ENCODE measurements at places on chromosomes 2 and 18. TPM values are rescaled to one million over a fixed set of nuclear protein-coding genes. Genes with fewer than 3 reads are reported as not detected.

DNA sequence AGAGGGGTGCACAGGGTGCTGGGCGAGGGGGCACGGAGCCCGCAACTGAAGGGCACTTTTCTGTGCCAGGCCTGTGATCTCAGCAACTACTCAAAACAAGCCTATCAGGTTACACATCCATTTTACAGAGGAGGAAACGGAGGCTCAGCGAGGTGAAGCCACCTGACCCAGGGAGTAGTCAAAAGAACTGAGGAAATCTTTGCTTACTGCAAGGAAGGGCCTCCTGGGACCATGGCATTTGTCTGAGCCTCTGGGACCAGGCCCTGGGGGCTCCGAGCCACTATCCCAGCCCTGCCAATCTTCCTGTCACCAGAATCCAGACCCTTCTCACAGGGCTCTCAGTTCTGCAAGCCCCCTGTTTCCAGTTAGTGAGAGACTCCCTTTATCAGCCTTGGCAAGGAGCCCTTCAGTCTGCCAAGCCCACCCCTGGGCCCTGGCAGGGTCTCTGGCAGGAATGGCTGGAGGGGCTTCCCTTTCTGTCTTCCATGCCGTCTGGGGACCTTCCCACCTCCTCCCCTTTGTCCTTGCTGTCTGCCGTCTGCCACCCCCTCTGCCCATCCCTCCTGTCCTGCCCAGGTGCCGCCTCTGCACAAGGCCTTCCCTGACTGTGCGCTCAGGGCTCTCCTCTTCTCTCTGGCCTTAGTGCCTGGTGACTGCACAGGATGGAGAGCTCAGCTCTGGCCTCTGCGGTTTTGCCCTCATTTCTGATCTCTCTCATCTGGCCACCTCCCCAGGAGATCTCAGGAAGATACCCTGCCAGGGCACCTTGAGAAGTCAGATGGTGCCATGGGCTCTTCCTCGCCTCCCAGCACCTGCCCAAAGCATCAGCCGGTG is 194.7 kb upstream of the GLI2 start:
- H3K4me1 ChIP-seq = peaks cover 14% of the 10 kb centered on the region
- no peaks in the 10 kb centered on the region for H3K36me3 ChIP-seq
- H3K27me3 ChIP-seq = peaks cover 78% of the 10 kb centered on the region
- no peak overlapping the region for H3K27ac ChIP-seq

Gene TCF4
- total RNA-seq = 0.37 TPM

Gene CD8B2
- not detected for total RNA-seq

- no peaks in the 10 kb centered on the region for H3K36me3 ChIP-seq
- no peak overlapping the region for H3K4me3 ChIP-seq
- H3K27ac ChIP-seq = no peak overlapping the region
- no peaks in the 10 kb centered on the region for H3K4me1 ChIP-seq
- DNase-seq = no peak
These were observed 1062.7 kb downstream of the DSC3 start for GRCh38 chr18:29979881-29980280.

Gene STRADB
- 19.8 TPM for total RNA-seq

DNA sequence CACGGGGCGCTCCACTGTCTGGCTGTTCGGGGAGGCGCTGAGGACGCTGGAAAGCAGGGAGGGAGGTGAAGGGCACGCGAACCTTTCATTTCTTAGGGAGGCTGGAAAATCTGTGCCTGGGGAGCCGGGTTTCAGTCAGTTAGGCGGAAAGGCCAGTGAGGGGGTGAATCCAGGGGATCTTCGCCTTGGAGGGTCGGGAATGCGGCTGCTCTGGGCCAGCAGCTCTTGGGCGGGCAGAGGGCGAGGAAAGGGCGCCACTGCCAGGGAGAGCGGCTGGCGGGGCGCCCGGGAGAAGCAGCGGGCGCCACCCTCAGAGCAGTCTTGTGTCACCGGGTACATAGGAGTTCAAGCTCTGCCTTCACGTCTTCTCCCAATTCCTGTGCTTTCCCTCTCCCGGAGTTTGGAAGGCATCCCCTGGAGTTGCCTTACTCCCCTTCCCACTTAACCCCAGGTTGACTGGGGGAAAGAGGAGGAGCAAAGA is 1.4 kb downstream of the CCDC85A start:
- H3K27me3 ChIP-seq = no peaks in the 10 kb centered on the region
- peaks cover 19% of the 10 kb centered on the region for H3K4me1 ChIP-seq
- peaks cover 26% of the 10 kb centered on the region for H3K36me3 ChIP-seq
- peak; percentile 44 for DNase-seq
- no peak overlapping the region for H3K27ac ChIP-seq

DNA sequence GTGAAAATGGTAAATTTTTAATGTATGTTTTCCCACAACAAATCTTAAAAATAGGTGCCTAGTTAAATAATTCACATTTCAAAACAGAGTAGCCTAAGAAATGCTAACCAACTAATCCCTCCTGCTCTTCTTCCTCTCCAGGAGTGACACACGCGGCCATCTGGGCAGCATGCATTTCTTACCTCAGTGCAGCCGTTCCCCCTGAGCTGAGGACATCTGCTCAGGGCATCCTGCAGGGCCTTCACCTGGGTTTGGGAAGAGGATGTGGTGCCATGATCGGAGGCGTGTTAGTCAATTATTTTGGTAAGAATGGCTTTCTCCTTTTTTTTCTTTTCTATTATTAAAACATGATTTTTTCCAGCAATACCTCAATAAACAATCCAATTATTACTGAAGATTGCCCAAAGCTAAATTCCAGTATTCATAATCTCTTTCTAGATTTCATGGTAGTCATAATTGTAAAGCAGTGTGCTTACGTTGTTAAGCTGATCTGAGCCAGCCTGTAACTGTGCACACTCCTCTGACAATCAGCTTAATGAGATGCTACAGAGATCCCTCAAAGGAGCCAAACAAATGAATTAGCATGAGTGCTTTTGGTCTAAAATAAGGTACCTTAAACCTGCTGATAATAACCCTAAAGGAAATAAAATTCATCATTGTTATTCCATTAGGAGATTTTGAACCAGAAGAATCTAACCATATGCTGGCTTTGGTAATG is 45.8 kb downstream of the NEMP2 start:
- peaks cover 6% of the 10 kb centered on the region for H3K36me3 ChIP-seq

GRCh38 chr2:187554011-187554703 is at the start of gene TFPI:
Gene TFPI, minus strand, starts transcription at chr2:187554435. Its CDS starts 50,667 bp downstream, at chr2:187503768.
- peaks cover 31% of the 10 kb centered on the region for H3K4me1 ChIP-seq
- peaks cover 39% of the 10 kb centered on the region for H3K36me3 ChIP-seq
- peak; percentile 21 for DNase-seq

Gene NEURL3
- total RNA-seq = 19.7 TPM

DNA sequence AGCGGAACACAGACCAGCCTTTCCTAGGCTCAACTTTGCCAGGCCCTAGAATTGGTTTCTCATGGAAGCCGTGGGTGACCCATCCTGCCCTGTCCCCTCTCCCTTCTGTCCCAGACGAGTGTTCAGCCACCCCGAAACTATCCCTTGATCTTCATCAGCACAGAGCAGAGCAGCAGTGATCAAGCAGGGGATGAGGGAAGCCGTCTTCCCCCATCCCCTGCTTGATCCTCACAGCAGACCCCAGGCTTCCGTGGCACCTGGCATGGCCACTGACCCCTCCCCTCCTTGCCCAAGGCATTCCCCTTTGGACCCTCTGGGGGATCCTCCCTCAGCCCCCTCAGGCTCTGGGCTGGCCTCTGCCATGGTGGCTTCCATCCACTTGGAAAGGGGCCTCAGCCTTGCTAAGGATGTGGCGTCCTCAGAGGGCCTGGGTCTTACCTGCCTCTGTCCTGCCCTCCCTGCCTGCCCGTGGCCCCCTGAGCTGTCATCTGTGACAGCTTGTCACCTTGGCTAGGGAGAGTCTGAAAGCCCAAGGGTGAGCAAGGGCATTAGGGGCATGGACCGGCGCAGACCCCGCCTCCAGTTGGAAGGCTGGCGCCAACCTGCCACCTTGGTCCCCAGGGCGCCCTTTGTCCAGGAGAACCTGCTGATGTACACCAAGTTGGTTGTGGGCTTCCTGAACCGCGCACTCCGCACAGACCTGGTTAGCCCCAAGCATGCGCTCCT is 10.4 kb upstream of the CCDC74A start:
- H3K4me3 ChIP-seq = no peak overlapping the region
- no peak for DNase-seq
- no peak overlapping the region for H3K27ac ChIP-seq

GRCh38 chr2:7031547-7032245 is 114.5 kb downstream of the RNF144A start:
- peak; percentile 96 for DNase-seq
- peaks cover 16% of the 10 kb centered on the region for H3K4me1 ChIP-seq
- H3K27ac ChIP-seq = peak overlapping the region; percentile 46
- no peak overlapping the region for H3K4me3 ChIP-seq

DNA sequence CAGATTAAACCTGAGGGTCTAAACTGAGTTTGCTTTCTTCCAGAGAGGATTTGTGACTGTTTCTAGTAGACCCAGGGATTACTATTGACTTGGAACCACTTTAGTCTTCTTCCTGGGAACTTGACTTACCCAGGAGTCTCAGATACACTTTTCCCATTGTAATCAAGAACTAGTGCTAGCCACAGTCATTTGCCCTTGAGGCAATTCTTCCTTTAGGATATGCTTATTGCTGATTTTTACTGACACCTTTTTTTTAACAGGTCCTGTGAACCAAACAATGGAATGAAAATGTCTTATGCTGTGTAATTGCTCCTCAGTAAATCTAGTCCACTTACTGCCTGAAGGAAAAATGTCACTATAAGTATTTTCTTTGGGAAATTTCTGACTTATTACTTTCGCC is 78.3 kb downstream of the TAF4B start:
- H3K27ac ChIP-seq = no peak overlapping the region
- H3K4me1 ChIP-seq = peaks cover 8% of the 10 kb centered on the region
- no peak for DNase-seq
- H3K4me3 ChIP-seq = no peak overlapping the region
- peaks cover 4% of the 10 kb centered on the region for H3K36me3 ChIP-seq

Gene RNF152
- total RNA-seq = 1.0 TPM

DNA sequence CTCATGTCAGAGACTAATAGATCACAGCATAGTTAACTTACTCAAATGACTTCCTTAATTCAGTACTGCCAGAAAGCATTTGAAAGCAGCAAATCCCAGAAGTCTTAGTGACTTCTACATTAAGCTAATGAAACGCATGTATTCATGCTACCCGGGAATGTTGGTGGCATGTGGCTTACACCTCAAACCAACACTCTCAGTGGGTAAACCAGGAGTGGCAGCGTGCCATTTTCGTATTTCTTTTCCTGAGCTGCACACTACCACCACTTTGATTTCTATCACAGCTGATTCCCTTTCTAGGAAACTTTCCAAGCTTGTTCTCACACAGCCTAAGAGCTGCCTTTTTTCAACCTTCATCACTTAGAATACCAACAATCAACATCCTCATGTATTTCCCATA is 646.6 kb downstream of the NRXN1 start:
- DNase-seq = no peak
- H3K27me3 ChIP-seq = no peaks in the 10 kb centered on the region
- H3K4me3 ChIP-seq = no peak overlapping the region

Gene SPC25
- 77.0 TPM for total RNA-seq

Gene RESP18
- total RNA-seq = not detected

GRCh38 chr18:4806331-4806730 is 351.2 kb upstream of the DLGAP1 start:
- no peaks in the 10 kb centered on the region for H3K4me1 ChIP-seq
- no peak overlapping the region for H3K27ac ChIP-seq
- no peaks in the 10 kb centered on the region for H3K36me3 ChIP-seq

- peak; percentile 54 for DNase-seq
- H3K36me3 ChIP-seq = peaks cover 21% of the 10 kb centered on the region
- H3K4me1 ChIP-seq = peaks cover 70% of the 10 kb centered on the region
- H3K27ac ChIP-seq = peak overlapping the region; percentile 85
- H3K4me3 ChIP-seq = peak overlapping the region; percentile 61
- no peaks in the 10 kb centered on the region for H3K27me3 ChIP-seq
These were observed 91.8 kb downstream of the ACVR1 start for GRCh38 chr2:157784169-157784822.

Gene LGALSL
- 12.1 TPM for total RNA-seq

Gene ACVR1
- total RNA-seq = 62.0 TPM

- H3K4me3 ChIP-seq = no peak overlapping the region
- peaks cover 10% of the 10 kb centered on the region for H3K4me1 ChIP-seq
- DNase-seq = no peak
- no peaks in the 10 kb centered on the region for H3K27me3 ChIP-seq
These were observed 175.3 kb upstream of the THUMPD2 start for GRCh38 chr2:39954346-39954745.

DNA sequence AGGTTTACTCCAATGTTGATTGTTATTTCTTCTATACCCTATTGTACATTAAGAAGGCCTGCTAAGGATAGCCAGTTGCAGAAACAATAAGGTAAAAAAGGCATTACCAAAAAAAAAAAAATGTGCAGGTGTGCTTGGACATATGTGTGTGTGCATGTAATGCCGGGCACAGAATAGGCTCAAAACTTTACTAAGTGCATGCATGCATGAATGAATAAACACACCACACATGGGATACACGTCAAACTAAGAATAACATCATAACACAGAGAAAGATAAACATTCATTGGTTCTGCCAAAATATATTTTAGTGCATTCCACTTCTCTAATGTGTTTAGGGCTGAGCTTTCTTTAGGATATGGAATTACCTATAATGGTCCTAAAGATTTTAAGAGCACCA is 298.2 kb downstream of the TCF4 start:
- no peaks in the 10 kb centered on the region for H3K4me1 ChIP-seq
- H3K36me3 ChIP-seq = no peaks in the 10 kb centered on the region
- no peak overlapping the region for H3K27ac ChIP-seq
- H3K27me3 ChIP-seq = peaks cover 11% of the 10 kb centered on the region
- H3K4me3 ChIP-seq = no peak overlapping the region

DNA sequence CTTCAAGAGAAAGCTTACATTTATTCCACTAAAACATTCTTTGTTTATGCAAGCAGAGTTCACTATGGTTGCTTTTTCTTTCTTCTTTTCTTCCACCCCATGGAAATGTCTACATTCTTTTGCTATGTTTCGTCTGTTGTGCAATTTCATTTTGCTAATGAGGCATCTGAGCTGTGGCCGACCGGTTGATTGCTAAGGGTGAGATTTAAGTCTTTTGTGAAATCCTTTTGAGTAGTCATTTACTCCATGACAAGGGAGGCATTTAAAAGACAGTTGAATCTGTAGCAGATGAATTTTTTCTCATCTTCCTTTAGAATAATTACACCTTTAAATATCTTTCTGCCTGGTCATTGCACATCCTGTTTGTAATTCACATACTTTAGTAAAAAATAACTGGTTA is 324.1 kb upstream of the THUMPD2 start:
- H3K4me3 ChIP-seq = no peak overlapping the region
- DNase-seq = no peak
- H3K27ac ChIP-seq = no peak overlapping the region
- no peaks in the 10 kb centered on the region for H3K36me3 ChIP-seq
- no peaks in the 10 kb centered on the region for H3K4me1 ChIP-seq

DNA sequence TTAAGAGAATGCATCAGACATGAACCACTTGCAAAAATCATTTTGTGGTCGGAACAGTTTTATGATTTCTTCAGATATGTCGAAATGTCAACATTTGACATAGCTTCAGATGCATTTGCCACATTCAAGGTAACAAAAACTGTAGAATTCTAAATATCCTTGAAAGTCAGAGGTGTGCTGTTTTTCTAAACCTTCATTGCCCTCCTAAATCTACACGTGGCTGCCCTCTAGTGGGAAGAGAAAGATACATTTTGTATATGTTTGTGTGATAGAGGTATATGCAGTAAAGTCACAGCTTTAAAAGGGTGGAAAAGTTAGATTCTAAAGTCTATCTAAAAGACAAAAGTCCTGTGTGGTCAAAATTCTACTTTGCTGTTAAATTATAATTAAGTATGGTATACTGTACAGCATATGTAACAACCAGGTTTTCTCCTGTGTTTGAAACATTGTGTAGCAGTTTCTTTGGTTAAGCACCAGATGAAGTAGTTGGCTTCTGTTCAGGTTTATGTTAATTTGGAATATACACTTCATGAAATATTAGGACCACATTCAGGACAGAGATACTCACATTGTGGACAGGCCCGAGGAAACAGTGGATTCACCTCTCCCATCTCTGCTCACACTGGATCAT is 65.9 kb upstream of the ITM2C start:
- peaks cover 49% of the 10 kb centered on the region for H3K36me3 ChIP-seq
- peaks cover 10% of the 10 kb centered on the region for H3K4me1 ChIP-seq
- peak; percentile 63 for DNase-seq
- H3K27me3 ChIP-seq = no peaks in the 10 kb centered on the region
- H3K4me3 ChIP-seq = no peak overlapping the region
- H3K27ac ChIP-seq = no peak overlapping the region

Measured in Calu3 (cell line).